ENCODE measurements at places on chromosomes 12 and 14. TPM values are rescaled to one million over a fixed set of nuclear protein-coding genes. Genes with fewer than 3 reads are reported as not detected.

The SERPINA12 gene
- total RNA-seq = not detected

The PMEL gene
- total RNA-seq = 0.78 TPM

The ADCY4 gene
- total RNA-seq = 0.40 TPM

The HELB gene
- total RNA-seq = 8.0 TPM

The APOF gene
- not detected for total RNA-seq

The MSI1 gene
- 0.17 TPM for total RNA-seq

The SLC11A2 gene
- 54.2 TPM for total RNA-seq

The SOX5 gene
- not detected for total RNA-seq

The LGALS3 gene
- 1,075 TPM for total RNA-seq

The CD4 gene
- total RNA-seq = not detected

The BCL11B gene
- total RNA-seq = not detected

The CNTN1 gene
- total RNA-seq = 45.0 TPM

The KRT83 gene
- total RNA-seq = 1.4 TPM

The ADCY6 gene
- total RNA-seq = 8.0 TPM

The FITM1 gene
- 0.45 TPM for total RNA-seq

The STXBP6 gene
- 36.9 TPM for total RNA-seq

The NEMP1 gene
- total RNA-seq = 23.6 TPM

The BIN2 gene
- not detected for total RNA-seq

The KRT5 gene
- total RNA-seq = not detected

The OR6C4 gene
- total RNA-seq = not detected

The PAH gene
- not detected for total RNA-seq

The OR4Q3 gene
- not detected for total RNA-seq

The KIF5A gene
- total RNA-seq = 0.09 TPM

The TMEM179 gene
- 3.8 TPM for total RNA-seq

The SPIC gene
- not detected for total RNA-seq

The SYNDIG1L gene
- not detected for total RNA-seq

All from NCI-H460 (cell line).